ENCODE measurements at places on chromosomes 3 and 15.
A peak's percentile ranks its signal among the peaks of the same experiment; 100 is the strongest.

DNA sequence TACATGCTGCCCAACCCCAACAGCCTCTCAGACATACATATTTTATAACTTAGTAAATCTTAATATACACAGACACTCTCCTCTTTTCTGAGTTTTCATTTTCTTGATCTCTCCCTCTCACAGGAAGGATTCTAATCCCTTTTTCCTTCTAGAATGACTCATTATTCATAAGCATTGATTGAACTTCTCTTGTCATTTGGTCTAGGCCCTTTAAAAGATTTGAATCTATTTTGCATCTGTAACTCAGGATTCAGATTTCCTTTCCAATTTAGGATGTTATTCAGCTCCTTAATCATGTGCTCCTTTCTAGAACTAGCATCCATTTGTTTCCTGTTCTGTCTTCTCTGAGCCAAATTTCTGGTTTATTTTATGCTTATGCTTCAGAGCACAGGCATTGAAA, 624.5 kb upstream of the SGO1 start:
- DNase-seq = no peak

DNA sequence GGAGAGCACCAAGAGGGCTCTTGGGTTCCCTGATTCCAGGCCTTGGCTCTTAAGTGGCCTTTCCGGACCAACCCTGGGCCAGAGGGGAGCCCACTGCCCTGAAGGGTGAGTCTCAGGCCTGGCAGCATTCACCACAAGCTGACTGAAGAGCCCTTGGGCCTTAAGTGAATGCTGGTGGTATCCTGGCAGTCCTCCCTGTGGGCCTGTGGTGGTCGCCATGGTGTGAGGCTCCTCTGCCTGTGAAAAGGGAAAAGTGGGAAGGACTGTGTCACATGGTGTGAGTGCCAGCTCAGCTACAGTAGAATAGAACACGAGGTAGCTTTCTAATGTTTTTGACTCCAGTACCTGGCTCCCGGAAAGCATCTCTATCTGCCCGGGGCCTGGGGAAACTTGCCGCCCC, 15.3 kb downstream of the CHDH start:
- DNase-seq = no peak

- DNase-seq = no peak
Measured at GRCh38 chr3:43817825-43818224, 127.1 kb downstream of the ABHD5 start.

- no peak for DNase-seq
Measured at GRCh38 chr3:164250923-164251322, 827.4 kb downstream of the SI start.

GRCh38 chr3:169634618-169635236, 28.8 kb downstream of the MECOM start:
- DNase-seq = no peak

GRCh38 chr3:54819946-54820345, 107.9 kb downstream of the LRTM1 start:
- DNase-seq = peak; percentile 29

DNA sequence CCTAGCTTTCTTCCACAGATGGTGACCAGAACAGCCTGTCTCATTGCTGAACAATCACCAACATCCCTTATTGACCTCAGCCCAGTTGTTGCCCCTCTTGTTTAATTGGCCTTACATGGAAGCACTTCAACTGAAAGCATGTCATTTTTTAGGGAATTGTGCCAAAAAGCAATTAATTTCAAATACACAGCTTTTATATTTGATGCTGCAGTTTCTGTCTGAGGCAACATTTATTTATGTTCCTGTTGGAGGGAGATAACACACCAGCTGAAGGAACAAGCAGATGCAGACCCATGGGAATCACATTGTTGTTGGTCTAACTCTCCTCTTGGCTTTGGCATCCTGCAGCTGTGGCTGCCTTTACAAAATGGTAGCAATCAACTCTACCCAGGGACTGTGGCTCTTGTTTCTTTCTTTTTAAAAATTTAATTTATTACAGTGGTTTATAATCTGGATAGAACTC, 498.1 kb upstream of the RGMA start:
- DNase-seq = no peak

DNA sequence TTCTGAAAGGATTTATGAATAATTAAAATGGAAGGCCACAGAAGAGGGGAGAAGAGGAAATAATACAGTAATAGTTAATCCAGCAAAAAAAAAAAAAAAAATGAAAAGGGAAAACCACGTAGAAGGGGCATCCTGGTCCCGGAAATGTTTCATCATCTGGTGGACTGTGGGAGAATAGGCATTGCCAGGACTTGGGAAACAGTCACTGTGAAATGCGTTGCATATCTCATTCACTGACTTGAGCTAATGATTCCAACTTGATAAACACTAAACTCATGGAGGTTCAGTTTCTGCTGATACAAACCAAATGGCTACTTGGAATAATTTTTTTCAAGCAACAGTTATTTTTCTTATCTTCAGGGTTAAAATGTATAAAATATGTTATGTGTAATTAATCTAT, 3.2 kb downstream of the XCR1 start:
- no peak for DNase-seq

DNA sequence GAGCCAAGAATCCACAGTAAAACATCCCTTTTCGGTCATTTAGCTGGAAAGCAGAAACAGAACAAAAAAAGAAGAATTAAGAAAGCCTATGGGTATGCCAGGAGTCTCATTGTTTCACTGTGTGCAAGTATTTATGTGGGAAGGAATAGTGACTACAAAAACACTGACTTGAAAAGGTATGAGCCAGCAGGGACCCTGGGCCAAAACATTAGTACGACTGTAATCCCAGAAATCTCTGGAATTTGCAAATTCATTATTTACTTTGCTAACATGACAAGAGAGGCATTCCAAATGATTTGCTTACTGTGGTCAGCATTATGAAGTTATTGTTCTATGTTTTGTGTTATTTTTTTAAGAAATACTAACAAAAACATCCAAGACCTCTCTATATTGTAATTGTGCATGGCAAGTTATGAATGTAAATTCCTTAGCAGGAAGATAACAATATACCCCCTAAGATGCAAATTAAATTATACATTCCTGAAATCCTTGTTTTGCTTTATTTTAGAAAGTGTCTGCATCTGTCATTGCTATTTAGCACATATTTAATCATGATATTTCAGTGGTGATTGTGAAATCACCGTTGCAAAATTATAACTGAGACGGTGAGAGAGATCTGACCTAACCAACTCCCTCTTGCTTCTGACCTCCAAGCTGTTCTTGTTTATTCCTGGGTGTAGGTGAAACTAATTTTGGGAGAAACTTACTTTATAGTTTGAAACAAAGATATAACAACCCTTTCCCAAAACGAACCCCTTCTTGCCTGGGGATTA, 299.2 kb downstream of the ZPLD1 start:
- DNase-seq = no peak

DNA sequence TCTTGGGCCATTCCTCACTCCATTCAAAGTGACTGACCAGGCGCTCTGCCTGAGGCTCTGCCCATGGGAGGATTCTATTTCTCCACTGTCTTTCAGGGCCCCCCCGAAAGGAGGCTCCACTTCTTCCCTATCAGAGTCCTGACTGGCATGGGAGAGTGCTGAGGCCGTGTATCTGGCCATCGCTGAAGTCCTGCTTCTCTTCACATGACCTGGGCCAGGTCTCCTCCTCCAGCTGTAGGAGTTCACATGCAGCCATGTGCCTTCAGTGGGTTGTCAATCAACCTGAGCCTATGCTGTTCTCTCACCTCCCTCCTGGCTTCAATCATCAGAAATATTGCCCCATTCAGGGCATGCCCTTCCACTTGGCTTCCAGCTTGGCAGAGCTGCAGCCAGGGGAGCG, 12.8 kb upstream of the APBA2 start:
- DNase-seq = no peak

GRCh38 chr3:153903430-153903829, 217.8 kb upstream of the ARHGEF26 start:
- no peak for DNase-seq

DNA sequence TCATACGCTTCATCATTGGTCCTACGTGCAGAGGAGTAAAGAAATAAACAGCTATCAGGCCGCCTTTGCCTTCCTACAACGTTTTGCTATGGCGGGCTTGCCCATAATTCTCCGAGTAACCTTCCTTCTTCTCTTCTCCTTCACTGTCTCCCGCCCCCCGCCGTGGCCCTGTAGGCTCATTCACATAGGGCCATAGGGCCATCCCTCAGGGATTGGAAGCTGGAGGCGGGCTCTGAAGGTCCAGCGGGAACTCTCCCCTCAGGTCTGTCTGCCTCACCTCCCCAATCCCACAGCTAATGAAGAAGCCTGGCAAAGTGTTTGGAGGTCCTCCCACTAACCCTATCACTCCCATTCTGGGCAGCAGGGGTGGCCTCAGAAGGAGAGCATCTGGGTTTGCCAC, 43.6 kb downstream of the SEMA5B start:
- DNase-seq = no peak

DNA sequence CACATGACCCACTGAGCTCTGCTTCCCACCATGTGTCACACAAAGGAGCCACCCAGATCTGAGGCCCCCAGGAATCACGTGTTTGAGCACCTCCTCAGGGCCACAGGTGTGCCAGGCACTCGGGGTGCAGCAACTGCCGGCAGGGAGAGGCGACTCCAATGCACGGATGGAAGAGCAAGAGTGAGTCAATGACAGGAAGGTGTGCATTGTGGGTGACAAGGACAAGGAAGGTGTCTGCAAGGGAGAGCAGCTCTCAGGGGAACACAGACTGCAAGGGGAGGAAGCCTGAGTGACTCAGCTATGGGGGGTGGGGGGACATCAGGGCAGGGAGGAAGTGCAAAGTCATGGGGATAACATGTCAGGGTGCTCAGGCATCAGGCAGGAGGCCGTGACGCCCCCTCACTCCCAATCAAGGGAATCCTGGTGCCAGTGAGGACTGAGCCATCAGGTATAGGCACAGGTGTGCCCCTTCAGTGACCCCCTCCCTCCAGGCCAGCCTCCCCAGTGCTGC, 67.4 kb downstream of the NUP210 start:
- no peak for DNase-seq

- no peak for DNase-seq
Measured at GRCh38 chr3:19348941-19349564, 200.7 kb downstream of the KCNH8 start.

- DNase-seq = no peak
Measured at GRCh38 chr15:43484455-43484854, 8.5 kb downstream of the TP53BP1 start.

GRCh38 chr3:194938845-194939531, 253.3 kb downstream of the FAM43A start:
- DNase-seq = no peak

- DNase-seq = no peak
Measured at GRCh38 chr15:74906067-74906449, 593 bp downstream of the FAM219B start.

- no peak for DNase-seq
Measured at GRCh38 chr3:154175041-154175440, 53.9 kb downstream of the ARHGEF26 start.

- no peak for DNase-seq
Measured at GRCh38 chr15:85707519-85708338, 87.0 kb downstream of the KLHL25 start.

DNA sequence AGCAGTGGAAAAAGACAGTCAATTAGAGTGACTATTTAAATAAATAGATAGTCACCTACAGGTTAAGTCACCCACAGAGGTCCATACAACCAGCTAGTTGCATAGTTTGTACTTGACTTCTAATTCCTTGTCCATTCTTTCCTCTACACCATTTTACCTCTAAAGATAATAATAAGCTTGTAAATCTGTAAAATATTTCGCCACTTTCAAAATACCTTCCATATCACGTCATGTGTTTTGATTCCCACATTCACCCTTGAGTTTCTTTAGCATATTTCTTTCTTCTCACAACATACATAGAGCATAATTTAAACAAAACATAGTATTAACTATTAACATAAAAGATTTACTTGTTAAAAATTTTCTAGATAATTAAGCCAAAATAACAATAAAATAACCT, 689.6 kb downstream of the MECOM start:
- DNase-seq = no peak

DNA sequence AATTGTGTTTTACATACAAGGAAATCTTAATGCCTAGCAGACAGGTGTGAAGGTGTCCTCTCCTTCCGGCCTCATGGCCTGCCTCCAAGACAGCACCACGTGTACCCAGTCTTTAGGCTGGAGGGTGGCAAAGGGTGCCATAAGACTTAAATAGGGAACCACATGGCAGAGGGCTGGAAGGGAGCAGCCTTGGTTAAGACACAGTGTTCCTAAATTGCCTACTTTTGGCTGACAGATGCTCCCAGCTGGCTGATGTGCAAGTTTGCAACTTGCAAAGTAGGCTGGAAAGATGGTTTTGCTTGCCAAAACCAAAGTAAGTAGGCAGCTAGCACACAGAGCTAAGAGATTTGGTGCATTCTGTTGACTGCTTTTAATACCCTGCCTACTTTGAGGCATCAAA, 45.2 kb downstream of the CCNB2 start:
- DNase-seq = no peak

DNA sequence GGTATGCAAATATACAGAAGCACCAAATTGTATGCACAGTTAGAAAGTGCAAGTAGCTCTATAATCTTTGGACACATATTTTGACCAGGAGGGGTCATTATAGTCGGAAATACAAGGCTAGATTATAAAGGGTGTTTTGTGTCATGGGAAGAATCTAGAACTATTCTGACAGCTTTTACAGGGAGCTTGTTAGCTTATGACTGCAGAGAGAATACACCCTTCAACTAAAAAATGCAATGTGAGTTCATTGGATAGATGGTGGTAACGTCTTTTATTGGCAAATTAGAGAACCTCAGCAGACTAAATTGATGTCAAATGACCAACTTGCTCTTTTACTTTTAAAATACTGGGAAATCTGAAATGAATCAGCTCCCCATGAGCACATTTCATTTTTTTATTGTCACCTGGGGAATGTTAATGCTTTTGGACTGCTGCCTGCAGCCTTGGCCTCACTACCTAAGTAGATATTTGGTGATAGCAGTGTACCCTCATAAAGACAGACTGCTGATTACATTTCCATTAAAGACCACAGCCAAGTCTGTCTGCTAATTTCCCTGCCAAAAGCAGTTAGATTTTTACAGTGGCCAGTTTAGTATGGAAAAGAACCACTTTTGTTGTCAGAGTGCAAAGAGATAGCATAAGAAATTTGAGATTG, 515.9 kb upstream of the DPPA4 start:
- DNase-seq = no peak

GRCh38 chr15:74770211-74770903, 11.5 kb upstream of the CSK start:
- no peak for DNase-seq

DNA sequence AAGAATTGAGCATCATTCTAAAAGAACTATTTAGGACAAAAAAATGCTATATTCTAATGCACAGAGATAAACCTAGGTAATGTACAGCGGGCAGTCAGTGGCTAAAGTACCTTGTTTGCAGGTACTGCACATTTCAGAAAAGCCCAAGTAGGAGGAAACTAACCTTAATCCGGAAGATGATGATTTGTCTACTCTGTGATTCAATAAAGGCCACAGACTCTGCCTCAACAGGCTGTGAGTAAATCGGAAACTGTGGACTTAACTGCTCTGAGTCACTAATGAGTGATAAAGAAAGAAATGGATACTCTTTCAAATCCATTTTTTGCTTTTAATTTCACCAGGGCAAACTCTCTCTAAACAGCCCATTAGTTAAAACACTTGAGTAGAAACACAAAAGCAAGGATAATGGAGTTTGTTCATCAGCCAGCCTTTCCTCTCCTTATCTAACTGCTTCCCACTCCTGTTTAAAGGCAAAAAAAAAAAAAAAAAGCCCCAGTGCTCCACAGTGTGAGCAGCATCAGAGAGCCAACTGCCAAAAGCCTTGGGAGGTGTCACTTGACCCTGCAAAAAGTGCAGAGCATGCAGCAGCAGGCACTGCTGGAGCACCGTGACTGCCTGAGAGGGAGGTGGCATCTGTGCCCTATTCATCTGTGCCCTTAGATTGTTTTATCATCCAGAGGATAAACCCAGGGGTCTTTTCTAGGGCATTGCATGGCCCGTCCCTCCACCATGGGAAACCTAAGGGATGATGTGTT, 187.7 kb downstream of the SATB1 start:
- no peak for DNase-seq

Measured in AG04450 (cell line).